ENCODE measurements at places on chromosomes 3 and 15.
A peak's percentile ranks its signal among the peaks of the same experiment; 100 is the strongest.

- DNase-seq = no peak
Measured at GRCh38 chr3:172098698-172099494, 59.5 kb downstream of the FNDC3B start.

- no peak for DNase-seq
Measured at GRCh38 chr15:85276921-85277320, 103.5 kb upstream of the AKAP13 start.

DNA sequence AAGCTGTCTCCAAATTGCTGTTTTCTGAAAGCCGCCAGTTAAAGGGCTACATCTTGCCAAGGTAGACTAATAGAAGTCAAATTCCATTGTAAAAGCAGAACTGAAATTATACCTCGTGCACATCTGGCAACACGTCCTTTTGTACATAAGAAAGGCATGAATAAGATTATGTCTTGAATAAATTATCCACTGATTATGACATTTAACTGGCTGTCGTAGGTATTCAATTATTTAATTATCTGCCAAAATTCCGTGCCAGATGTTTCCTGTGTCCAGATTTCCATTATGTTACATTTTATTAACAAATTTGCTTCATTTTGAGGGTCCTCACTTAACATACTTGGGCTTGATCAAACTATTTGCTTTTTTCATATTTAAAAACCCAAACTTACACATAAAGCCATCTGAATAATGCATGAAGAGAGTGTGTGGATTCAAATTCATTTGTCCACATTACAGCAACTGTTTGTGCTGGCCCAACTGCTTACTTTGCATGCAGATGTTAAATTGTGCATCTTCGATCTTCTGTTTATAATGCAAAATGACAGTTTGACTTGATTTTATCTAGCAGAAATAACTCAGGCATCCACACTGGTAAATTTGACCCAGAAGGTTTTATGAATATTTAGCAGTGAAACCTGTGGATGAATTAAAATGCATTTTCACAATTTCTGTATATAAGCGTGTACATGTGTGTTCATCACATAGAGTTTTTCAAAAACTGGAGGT lies 701.5 kb downstream of the ZNF385D start:
- no peak for DNase-seq

GRCh38 chr15:43241100-43241499 lies 20.3 kb upstream of the EPB42 start:
- DNase-seq = no peak

DNA sequence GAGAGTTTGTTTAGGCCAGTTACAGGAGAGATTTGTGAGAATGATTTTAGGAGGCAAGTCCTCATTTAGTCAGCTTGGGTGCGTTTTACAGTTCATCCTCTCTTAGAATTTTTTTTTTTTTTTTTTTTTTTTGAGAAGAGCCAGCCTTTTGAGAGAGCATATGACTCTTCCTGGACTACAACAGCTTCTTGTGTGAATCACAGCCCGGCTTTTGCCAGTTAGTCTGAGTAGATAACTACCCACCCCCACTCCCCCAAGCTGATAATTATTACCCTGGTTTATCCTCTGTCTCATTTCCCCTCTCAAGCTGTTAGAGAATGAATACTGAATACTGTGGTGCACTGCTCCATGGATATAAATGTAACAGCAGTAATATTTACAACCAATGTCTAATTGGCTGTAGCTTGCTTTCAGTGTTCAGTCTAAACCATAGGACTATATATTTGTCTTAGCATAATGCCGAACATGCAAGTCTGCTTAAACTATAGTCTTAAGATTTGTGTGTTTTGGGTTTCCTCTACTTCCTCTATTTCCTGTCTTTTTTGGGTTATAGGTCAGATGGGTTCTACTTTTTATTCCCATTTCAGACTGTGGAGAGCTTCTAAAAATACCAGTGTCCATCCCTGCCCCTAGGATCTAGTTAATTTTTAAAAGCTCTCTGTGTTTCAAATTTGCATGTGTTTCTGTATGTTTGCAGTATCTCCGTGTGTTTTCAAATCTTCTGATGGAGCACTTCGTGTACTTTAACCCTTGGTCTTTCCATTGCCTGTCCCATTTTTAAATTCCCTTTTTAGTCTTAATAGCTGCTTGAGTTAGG lies 8.0 kb downstream of the CHD2 start:
- peak; percentile 33 for DNase-seq

- DNase-seq = no peak
Measured at GRCh38 chr3:177195242-177195991, 1.9 kb downstream of the TBL1XR1 start.
